ENCODE measurements at places on chromosomes 13 and 19. TPM values are rescaled to one million over a fixed set of nuclear protein-coding genes. Genes with fewer than 3 reads are reported as not detected.

The RGL3 gene
- 4.7 TPM for total RNA-seq

The GDF15 gene
- 2.5 TPM for total RNA-seq

The RETN gene
- not detected for total RNA-seq

The ADAMTSL5 gene
- total RNA-seq, result 0.13 TPM

The MED4 gene
- 65.9 TPM for total RNA-seq

The TECR gene
- total RNA-seq, result 41.9 TPM

The FPR1 gene
- total RNA-seq, result not detected

The KISS1R gene
- total RNA-seq, result 0.77 TPM

The FGF22 gene
- 0.37 TPM for total RNA-seq

The ZNF317 gene
- 23.0 TPM for total RNA-seq

The KLK3 gene
- total RNA-seq, result not detected

The KMT2B gene
- 16.0 TPM for total RNA-seq

The ICAM4 gene
- total RNA-seq, result not detected

The GRK1 gene
- total RNA-seq, result 0.40 TPM

The UBE2L5 gene
- total RNA-seq, result not detected

The IGFL1 gene
- not detected for total RNA-seq
